ENCODE measurements at places on chromosomes 4 and X.

- DNase-seq, result peak; percentile 52
These were observed 134.3 kb upstream of the AP1S2 start for GRCh38 chrX:15988661-15989603.

DNA sequence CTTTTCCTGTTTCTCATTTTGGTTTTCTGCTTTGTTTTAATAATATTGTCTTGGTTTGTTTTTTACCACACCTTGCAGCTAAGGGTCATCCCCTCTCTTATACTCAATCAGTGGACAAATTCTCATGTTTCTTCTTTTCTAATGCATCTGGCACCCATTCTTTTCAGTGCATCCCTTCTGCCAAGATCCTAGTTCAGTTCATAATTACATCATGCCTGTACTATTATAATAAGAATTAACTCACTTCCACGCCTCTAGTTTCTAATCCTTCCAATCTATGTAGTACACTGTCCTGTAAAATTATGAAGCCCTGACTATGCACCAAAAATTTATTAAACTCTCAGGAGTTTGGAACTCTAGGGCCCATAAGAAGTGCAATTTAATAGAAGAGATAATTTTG is 126.1 kb downstream of the FAT4 start:
- DNase-seq, result no peak

- DNase-seq, result no peak
These were observed 392.6 kb upstream of the EPHA5 start for GRCh38 chr4:66062921-66063320.

DNA sequence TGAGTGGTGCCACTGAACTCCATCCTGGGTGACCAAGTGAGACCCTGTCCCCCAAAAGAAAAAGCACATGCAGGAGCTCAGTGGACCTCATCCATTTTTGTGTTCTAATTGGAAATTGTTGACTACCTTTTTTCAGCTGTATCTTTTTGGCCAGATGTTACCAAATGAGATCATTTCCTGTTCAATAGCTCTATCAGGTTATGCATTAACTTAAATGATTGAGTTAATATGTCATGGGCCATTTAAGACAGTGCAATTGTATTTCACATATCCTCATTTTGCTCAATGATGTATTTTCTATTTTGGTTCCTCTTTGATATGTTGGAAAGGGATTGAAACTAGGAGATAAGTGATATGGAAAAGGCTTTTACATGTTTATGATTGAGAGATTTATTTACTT is 26.2 kb upstream of the RHOH start:
- DNase-seq, result no peak

GRCh38 chr4:169128902-169129301 is 118.8 kb upstream of the CBR4 start:
- no peak for DNase-seq

DNA sequence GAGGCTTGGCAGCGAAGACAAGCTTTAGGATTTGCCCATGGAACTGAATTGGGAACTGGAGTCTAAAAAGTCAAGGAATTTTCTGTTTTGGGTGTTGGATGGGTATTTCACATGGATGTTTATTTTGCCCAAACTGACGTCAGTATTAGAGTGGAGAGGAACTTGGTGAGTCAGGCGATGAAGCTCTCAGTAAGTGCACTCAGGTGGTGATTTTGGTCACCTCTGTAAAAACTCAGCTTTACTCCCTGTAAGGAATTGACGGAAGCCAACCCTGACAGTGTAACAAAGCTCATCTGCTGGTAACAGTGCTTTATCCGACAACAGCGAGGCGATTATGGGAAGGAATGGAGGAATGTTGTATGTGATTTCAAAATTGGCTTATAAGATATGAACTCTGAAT is 77.0 kb upstream of the PGRMC2 start:
- no peak for DNase-seq

GRCh38 chrX:45712067-45712466 is 511.4 kb upstream of the DIPK2B start:
- no peak for DNase-seq

DNA sequence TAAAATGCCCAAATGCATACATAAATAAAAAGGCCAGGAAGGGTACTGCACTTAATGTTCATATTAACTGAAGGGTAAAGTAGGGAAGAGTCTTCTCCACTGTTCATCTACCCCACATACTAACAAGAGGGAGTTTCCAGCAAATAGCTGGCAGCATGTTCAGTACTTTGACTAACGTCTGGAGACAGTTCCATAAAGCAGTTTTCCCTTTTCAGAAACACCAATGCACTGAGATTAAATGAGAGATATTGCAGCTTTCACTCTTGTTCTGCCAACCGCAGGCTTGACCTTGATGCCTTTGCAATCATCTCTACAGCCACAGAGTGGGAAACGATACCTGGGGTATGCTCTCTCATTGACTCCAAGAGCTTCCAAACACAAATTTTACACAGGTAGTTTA is 2123.1 kb upstream of the TENM3 start:
- no peak for DNase-seq

GRCh38 chr4:159206427-159206871 is 103.6 kb downstream of the RAPGEF2 start:
- no peak for DNase-seq

DNA sequence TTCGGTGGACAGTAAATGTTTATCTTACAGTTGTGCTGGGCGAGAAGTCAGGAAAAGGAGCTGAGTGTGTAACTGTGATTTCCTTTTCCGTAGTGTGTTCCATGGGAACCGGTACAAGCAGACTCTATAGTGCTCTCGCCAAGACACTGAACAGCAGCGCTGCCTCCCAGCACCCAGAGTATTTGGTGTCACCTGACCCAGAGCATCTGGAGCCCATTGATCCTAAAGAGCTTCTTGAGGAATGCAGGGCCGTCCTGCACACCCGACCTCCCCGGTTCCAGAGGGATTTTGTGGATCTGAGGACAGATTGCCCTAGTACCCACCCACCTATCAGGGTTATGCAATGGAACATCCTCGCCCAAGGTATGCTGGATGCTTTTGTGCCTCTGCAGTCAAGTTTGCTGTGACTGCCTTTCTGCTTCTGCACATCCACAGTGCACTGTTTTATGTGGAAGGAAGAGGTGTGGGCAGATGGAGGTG is 27.4 kb downstream of the NOCT start:
- no peak for DNase-seq

GRCh38 chrX:117969782-117970181 is 146.8 kb downstream of the KLHL13 start:
- DNase-seq, result no peak

GRCh38 chr4:114866901-114867670 is 246.3 kb downstream of the NDST4 start:
- DNase-seq, result no peak

DNA sequence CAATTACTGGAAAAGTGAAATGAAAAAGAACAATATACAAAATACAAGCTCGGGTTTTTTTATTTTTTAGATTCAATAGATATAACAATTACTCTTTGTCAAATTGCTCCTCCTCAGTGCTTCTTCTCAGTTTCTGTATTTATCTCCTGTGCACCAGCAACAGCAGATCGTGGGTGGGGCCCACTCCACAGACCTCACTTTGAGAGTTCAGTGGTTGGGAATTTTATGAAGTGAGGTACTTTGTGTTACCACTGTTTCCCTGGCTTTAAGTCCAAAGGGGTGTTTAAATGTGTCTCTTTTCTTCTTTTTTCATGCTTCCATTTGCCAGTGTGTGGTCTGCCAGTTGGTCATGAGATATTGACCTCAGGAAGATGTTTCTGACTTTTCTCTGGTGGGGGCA is 54.4 kb downstream of the KIT start:
- no peak for DNase-seq

GRCh38 chr4:172485007-172485406 is 671.8 kb downstream of the GALNTL6 start:
- DNase-seq, result no peak

GRCh38 chr4:146450524-146450923 is 71.2 kb downstream of the SLC10A7 start:
- no peak for DNase-seq

DNA sequence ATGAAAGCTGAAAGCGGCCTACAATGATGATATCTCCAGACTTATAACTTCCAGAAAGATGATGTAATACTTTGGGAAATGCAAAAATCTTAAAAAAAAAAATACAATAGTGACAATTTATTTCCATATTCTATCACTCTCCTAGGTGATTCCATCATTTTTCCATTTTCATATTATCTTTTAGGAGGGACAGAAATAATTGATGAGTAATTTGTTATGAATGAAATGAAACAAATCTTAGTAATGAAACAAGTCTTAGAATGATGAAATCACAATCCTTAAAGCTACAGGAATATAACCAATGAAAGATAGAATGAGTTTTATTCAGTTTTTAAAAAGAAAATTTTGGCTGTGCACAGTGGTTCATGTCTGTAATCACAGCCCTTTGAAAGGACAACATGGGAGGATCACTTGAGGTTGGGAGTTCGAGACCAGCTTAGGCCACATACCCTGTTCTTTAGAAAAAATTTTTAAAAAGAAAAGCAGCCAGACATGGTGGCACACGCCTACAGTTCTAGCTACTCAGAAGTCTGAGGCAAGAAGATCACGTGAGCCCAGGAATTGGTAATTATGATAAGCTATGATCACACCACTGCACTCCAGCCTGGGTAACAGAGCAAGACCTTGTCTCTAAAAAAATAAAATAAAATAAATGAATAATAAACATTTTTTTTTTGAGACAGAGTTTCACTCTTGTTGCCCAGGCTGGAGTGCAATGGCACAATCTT is 21.7 kb downstream of the CLOCK start:
- no peak for DNase-seq

DNA sequence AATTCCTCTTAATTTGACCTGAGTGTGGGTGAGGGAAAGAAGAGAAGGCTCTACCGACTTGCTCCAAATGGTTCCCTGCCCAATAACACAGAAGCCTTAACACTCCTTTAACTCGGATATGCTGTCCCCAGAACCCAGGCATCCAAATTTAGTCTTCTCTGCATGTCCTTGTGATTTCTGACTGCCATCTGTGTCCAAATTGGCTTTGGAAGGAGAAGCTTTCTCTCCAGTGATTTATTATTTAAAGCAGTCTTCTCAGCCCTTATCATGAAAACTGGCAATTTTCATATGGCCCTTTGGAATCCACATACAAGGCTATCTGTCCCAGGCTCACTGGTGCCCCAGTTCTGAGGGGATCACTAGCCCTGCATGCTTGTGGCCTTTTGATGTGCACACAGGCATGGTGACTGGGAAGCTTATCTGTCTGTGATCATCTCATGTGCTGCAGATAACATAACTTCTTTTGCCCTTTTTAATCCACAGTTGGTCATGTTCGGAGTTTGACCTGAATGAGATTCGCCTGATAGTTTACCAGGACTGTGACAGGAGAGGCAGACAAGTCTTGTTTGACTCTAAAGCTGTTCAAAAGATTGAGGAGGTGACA is 56.7 kb downstream of the FNIP2 start:
- DNase-seq, result no peak

GRCh38 chr4:37054531-37055077 is 189.9 kb upstream of the NWD2 start:
- no peak for DNase-seq

DNA sequence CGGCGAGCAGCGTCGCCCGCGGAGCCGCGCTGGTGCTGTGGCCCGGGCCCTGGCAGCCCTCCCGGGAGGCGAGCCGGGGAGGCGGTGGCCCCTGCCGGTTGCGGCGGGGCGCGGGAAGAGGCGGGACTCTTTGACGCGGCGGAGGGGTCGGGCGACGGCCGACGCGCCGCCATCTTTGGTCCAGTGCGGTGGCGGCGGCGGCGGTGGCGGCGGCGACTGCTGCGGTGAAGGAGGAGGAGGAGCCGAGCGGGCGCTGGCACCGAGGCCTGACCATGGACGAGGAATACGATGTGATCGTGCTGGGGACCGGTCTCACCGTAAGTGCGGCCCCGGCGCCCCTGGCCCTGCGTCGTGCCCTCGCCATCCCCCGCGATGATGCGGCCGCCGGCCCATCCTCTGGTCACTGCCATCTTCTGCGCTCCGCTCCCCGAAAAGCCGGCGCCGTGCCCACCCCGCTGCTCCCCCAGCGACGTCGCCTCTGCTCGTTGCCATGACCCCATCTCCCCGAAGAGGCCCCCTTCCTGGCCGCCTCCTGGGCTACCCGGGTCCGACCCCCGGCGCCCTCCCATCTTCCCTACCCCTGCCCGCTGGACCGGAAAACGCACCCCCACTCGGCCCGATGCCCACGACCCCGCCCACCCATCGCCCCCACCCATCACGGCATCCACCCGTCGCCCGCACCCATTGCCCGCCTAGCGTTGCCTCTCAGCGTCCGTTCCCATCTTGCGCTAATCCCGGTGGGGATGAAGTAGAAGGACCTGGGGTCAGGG is at the start of gene GDI1:
Gene GDI1 (plus strand): TSS at position 172 of the 770 bp plus-strand sequence. CDS start 101 bp downstream, at position 273.
- no peak for DNase-seq

DNA sequence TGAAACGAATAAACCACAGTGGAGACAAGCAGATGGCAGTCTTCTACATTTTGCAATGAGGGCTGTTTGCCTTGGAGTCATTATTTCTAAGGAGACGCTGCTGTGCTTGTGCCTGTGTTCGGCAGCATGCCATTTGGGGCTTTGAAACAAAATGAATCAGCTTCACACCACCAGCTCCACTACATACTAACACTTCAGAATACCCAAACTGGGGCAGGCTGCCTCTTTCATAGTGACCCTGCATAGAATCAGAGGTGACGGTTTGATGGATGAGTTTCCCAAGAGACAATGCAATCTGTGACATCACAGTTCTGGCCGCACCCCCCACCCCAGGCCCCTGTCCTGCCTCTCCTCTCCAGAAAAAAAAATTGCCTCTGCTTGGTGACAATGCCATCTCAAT is 57.1 kb upstream of the MID1 start:
- DNase-seq, result no peak

GRCh38 chrX:20372533-20372932 is 105.8 kb upstream of the RPS6KA3 start:
- DNase-seq, result no peak

GRCh38 chrX:154368630-154369448 is 5.6 kb downstream of the FLNA start:
- peak; percentile 52 for DNase-seq

GRCh38 chrX:108332281-108332680 is 105.9 kb downstream of the COL4A6 start:
- DNase-seq, result no peak

GRCh38 chr4:123546573-123547060 is 150.0 kb downstream of the SPRY1 start:
- no peak for DNase-seq

DNA sequence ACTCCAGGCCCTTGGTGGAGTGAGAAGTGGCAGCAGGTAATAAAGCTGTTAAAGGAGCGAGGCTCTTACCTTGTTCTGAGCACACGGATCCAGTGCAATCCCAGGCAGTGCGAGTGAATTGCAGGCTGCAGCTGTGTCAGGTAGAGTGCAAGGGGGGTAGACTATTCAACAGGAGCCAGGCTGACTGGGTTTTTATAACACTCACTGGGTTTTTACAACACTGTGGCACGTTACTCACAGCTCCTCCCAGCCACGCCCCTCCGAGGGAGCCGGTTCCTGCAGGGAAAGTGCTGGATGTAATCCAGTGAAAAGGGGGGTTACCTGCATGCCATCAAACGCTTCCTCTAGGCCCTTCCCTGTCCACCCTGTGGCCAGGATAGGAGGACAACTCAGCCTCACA is 358 bp downstream of the FGFBP1 start:
- DNase-seq, result no peak

GRCh38 chr4:148006001-148006400 is 274.1 kb downstream of the ARHGAP10 start:
- no peak for DNase-seq

Data from astrocyte of the cerebellum (primary cell).